Ureter (tissue), 1 donor: ENCODE measurements at places on chromosomes 12 and 14. TPM values are rescaled to one million over a fixed set of nuclear protein-coding genes. Genes with fewer than 3 reads are reported as not detected.

DNA sequence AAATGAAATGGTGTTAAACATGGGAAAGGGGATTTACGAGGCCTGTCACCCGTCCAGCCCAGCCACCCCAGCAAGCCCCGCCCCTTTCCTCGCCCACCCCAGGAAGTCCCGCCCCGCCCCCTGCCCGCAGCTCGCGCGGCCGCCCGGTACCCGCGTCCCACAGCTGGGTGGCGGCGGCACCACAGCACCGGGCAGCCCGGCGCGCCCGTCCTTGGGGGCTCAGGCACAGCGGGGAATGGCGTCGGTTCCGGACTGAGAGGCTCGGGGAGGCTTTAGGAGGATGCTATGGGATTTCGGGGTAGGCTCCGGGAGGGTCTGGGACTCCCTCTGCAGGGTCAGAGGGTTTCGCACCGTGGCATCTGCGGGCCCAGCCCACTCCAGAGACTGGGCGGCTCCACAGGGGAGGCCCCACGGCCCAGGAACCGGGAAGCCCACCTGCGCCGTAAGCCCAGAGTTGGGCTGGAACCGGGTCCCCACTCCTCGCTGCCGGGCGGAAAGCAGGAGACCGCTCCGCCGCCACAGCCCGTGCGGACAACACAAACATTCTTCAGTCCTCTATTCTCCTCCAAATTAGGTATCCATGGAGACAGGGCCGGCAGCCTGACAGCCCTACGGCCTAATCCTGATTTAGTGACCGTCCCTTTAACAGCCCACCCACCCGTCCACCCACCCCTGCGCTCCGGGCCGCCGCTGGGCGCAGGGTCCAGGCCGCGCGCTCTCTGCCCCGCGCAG, 1.4 kb downstream of the FIGNL2 start:
- DNase-seq = no peak

Gene CSRP2
- 41.7 TPM for total RNA-seq

GRCh38 chr14:92755495-92755894, 7.1 kb upstream of the LGMN start:
- DNase-seq = no peak

DNA sequence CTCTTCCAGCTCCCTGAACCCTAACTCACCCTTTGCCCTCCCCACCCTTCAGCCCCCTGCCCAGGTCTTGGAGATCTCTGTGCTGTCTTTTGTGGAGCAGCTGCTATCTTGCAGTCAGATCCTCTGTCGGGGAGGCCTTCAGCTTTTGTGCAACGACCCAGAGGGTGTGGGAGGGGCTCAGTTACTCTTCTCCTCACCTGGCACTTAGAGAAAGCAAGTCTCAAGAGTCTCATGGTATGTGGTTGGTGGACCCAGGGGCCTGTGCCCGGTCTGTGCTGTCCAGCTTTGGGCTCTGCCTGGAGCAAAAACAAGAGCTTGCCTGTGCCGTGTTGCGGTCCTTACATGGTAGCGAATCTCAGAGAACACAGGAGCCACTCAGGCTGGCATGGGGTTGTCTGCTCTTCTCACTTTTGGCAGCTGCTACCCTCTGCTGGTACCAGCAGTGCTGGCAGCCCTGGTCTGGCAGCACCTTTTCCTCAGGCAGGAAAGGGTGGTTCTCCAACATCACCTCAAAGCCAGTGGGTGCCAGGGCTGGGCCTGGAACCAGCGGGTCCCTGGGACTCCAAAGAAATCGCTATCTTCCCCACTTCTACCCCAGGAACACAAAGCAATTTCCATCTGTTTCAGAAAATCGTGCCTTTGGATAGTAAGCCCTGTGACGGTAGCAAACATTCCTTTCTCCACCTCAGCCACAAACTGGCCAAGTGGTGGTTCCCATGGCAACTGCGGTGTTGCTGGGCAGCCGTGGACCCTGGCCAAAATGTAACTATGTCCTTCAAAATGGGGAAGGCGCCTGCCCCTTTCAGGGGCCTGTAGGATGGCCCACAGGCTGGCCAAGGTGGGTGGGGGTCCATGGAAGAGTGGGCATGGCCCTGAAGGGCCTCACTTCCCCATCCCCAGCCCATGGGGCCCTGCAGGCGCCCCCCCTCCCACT, 90.0 kb downstream of the RIN3 start:
- DNase-seq = peak; percentile 59

DNA sequence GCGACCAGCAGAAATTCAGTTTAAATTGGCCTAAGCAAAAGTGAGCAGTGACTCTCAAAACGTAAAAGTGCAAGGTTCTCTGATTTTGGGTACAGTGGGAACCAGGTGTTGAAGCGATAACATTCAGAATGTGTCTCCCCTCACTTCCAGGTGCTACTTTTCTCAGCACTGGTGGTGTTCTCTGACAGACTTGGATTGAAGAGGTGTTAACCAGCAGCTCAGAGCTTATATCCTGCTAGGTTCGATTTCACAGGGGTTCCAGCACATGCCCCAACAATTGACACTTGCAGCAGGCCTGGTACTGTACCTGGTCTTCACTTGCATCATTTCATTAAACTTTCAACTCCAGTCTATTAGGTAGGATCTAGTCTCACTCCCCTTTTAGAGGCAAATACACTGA, 680.2 kb downstream of the VRK1 start:
- no peak for DNase-seq
